Tibial artery (tissue), 4 donors: ENCODE measurements at places on chromosomes 4 and X.
A peak's percentile ranks its signal among the peaks of the same experiment; 100 is the strongest.

DNA sequence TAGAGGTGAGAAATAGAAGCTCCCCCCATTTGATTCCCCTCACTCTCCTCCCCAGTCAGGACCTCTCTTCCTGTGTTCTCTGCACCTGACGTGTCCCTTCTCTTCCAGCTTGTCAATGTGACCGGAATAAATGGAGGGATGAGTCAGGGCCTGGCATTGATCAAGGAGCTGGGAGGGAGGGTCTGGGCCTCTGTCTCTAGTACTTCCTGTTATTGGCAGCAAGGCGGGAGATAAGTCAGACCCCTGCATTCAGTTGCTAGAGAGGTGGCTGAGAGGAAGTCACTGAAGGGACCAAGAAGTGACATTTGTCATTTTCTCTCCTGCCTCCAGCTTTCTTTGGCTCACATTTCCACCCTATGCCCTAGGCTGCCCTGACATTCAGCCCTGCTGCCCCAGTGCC, 35.1 kb upstream of the ZNF41 start:
- no peaks in the 10 kb centered on the region for H3K4me1 ChIP-seq
- no peak for DNase-seq
- H3K36me3 ChIP-seq = no peaks in the 10 kb centered on the region
- H3K27ac ChIP-seq = no peak overlapping the region
- no peak overlapping the region for H3K4me3 ChIP-seq
- H3K27me3 ChIP-seq = no peaks in the 10 kb centered on the region

DNA sequence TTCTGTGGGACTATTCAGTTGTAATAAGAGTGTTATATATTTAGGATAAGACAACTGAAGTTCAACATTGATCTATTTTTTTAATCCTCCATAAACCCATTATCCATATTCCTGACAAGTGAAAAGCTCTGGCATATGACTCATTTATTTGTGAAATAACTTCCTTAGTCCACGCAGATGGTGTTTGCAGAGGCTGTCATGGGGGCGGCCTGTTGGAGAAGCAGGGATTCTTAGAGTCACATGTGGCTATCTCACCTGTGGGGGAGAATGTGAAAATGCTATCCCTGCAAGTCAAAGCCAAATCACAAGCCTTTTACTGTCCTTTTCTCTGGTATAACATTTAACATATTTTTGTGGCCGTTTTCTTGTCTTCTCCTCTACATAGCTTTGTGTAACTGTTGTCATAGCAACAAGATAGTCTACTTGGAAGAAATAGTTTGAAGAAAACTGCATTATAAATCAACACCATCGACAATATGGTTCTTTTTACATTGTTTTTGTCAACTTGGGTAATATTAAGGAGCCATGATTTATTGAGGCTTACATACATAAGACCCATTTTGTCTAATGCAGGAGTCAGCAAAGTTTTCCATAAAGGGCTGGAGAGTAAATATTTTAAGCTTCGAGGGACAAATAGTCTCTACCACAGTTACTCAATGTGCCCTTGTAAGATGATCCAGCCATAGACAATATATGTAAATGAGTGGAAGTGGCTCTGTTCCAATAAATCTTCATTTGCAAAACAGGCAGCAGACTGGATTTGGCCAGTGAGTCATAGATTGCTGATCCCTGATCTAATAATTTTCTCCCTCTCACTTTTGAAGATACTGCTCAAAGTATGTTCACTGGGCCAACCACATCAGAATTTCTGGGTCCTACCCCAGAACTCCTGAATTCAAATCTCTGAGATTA, 395.0 kb downstream of the DTHD1 start:
- no peak for DNase-seq
- no peak overlapping the region for H3K4me3 ChIP-seq
- no peaks in the 10 kb centered on the region for H3K36me3 ChIP-seq

DNA sequence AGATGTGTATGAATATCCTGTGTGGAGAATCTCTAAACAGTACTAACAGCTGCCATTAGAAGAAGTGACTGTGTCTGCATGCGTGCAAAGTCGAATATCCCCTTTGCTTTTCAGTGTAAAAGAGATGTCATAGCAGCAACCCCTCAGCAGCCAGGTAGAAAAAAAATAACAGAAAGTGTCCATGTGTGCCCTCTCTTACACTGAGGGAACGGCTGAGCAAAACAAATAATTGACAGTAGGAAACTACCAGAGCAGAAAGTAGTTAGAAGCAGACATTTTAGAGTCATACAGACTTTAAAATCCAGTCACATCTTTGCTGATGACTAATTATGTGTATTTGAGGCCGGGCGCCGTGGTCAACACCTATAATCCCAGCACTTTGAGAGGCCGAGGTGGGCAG, 370.8 kb downstream of the GPM6A start:
- no peak for DNase-seq
- H3K27ac ChIP-seq = no peak overlapping the region
- H3K4me3 ChIP-seq = no peak overlapping the region
- H3K27me3 ChIP-seq = no peaks in the 10 kb centered on the region
- no peaks in the 10 kb centered on the region for H3K36me3 ChIP-seq

DNA sequence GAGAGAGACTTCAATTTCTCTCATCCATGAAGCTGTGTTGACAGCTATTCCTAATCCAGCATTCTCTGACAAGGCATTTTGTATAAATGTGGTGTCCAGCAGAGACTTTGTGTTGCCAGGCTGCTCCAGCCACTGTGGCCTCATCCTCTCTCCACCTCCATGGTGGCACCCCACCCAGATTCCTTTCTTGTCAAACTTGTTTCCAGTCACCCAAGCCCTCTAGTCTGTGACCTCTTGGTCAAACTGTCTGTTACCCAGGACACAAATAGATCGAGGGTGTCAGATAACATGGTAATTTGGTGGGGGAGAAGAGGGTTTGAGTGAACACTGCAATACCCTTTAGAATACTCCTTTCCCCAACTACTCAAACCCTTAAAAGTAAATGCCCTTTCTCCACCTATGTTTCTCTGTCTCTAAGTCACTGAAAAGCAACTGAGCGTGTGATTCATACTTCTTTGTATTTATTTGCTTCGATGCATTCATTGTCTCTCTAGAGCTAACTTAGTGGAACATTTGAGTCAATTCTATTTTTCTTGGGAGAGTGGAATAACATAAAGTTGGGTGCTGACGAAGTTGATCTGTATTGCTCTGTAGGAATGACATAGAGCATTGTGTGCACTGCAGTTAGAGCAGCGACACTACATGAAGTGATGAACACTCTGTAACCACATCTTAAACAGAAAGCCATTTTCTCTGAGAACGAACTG, 13.7 kb downstream of the PITX2 start:
- no peak overlapping the region for H3K4me3 ChIP-seq
- peaks cover 22% of the 10 kb centered on the region for H3K4me1 ChIP-seq
- DNase-seq = no peak
- H3K27me3 ChIP-seq = peaks cover 53% of the 10 kb centered on the region
- no peak overlapping the region for H3K27ac ChIP-seq
- no peaks in the 10 kb centered on the region for H3K36me3 ChIP-seq

DNA sequence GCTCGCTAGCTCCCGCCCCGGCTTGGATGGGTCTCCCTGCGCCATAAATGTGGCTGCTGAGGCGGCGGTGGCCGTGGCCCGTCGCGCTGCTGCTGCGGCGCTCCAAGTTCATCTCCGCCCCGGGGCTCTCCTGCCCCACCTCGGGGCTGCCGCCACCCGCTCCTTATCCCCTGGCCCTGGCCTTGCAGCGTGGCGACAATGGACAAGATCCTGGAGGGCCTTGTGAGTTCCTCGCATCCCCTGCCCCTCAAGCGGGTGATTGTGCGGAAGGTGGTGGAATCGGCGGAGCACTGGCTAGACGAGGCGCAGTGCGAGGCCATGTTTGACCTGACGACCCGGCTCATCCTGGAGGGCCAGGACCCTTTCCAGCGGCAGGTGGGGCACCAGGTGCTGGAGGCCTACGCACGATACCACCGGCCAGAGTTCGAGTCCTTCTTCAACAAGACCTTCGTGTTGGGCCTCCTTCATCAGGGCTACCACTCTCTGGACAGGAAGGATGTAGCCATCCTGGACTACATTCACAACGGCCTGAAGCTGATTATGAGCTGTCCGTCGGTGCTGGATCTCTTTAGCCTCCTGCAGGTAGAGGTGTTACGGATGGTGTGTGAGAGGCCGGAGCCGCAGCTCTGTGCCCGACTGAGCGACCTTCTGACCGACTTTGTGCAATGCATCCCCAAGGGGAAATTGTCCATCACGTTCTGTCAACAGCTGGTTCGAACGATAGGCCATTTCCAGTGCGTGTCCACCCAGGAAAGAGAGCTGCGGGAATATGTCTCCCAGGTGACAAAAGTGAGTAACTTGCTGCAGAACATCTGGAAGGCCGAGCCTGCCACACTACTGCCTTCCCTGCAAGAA, 763 bp downstream of the USP38 start:
- H3K4me3 ChIP-seq = peak overlapping the region; percentile 87
- H3K27ac ChIP-seq = peak overlapping the region; percentile 91
- peaks cover 52% of the 10 kb centered on the region for H3K4me1 ChIP-seq

- DNase-seq = no peak
- no peak overlapping the region for H3K4me3 ChIP-seq
- H3K27ac ChIP-seq = no peak overlapping the region
- H3K27me3 ChIP-seq = no peaks in the 10 kb centered on the region
- H3K4me1 ChIP-seq = no peaks in the 10 kb centered on the region
Measured at GRCh38 chr4:19134685-19135084, 1113.1 kb upstream of the LCORL start.

GRCh38 chr4:46492394-46492793, 102.5 kb upstream of the GABRA2 start:
- DNase-seq = no peak
- no peaks in the 10 kb centered on the region for H3K36me3 ChIP-seq
- H3K4me1 ChIP-seq = no peaks in the 10 kb centered on the region

DNA sequence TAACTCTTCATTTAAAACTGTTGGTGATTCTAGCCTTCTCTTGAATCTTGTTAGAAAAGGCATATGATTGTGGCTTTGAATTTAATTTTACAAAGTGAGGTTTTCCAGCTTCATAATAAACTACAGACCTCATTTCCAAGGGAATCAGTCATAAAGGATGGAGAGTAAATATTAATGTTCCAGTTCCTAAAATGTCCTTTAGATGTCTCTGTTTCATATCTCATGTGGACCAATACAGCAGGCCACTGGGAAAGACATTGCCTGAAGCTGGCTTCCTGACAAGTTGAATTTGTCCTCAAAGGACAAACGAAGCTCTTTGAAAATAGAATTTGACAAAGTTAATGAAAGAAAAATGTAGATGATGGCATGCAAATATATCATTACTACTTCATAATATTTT, 125.4 kb downstream of the ZNF330 start:
- no peaks in the 10 kb centered on the region for H3K27me3 ChIP-seq
- no peak overlapping the region for H3K4me3 ChIP-seq
- no peak for DNase-seq
- H3K36me3 ChIP-seq = no peaks in the 10 kb centered on the region
- H3K4me1 ChIP-seq = peaks cover 32% of the 10 kb centered on the region
- H3K27ac ChIP-seq = no peak overlapping the region

- H3K4me1 ChIP-seq = no peaks in the 10 kb centered on the region
- H3K4me3 ChIP-seq = no peak overlapping the region
- H3K36me3 ChIP-seq = no peaks in the 10 kb centered on the region
- no peaks in the 10 kb centered on the region for H3K27me3 ChIP-seq
- no peak overlapping the region for H3K27ac ChIP-seq
- no peak for DNase-seq
Measured at GRCh38 chr4:27662426-27662825, 801.8 kb downstream of the STIM2 start.
